ENCODE measurements at places on chromosomes 2 and 18.

DNA sequence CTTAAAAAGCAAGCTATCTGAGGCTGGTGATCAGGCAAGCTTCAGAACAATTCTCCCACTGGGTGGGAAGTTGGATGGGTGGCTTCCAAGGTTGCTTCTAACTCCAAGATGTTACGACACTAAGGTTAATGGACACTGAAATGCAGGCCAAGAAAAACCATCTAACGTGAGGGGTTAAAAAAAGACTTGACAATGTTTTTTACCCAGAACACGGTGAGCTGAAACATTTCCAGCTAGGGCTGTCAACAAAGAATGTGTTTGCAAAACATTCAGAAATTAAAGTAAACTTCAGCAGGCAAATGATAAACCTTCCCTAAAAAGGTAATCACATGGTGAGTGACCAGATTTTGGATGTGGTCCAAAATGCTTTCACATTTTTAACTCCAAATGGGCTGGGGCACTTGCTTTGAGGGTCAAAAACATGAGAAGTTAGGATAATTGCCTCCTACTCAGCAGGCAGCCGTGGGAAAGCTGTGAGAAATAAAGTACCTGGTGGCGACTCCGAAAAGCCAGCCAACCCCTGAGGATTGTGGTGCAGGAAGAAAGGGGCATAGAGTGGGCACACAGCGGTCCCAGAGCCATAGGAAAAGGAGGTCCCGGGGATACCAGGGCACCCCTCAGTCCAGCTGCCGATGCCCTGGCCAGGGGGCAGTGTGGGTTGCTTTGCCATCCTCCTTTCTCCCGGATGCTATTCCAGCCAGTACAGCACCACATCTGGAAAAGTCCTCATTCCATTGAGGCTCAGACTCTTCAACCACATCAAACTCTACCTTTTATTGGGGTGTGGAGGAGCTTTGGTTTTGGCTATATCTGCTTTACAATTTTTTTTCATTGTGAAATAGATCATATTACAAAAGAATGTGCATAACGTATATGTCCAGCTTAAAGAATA lies 90.0 kb upstream of the ATL2 start:
- no peak for DNase-seq

- no peak for DNase-seq
Observed at GRCh38 chr18:44687421-44687820, 6.7 kb downstream of the SETBP1 start.

- no peak for DNase-seq
Observed at GRCh38 chr2:60998628-60999545, 18.6 kb upstream of the PEX13 start.

- no peak for DNase-seq
Observed at GRCh38 chr2:32768387-32769174, 140.7 kb downstream of the TTC27 start.

DNA sequence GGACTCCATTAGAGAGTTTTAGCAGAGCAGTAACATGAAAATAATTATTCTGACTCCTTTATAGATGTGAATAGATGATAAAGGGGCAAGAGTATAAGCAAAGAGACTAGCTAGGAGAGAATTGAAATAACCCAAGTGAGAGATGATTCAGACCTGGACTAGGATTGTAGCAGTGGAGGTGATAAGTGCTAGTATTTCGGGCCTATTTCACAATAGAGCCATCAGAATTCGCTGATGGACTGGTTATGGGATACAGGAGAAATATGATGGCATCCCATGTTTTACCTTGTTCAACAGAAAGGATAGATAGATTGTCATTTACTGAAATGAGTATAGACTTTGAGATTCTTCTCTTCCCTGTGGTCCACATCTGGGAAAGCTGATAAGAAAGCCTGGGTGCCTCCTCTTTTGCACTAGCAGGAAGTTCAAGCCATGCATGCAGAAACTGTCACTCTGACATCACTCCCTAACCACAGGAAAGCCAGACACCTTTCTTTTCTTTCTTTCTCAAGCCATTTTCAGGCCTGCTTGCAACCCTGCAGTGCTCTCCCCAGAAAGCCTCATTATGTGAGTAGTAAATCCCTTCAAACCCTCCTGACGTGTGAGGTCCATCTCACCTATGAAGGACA lies 25.3 kb downstream of the DYNAP start:
- no peak for DNase-seq

DNA sequence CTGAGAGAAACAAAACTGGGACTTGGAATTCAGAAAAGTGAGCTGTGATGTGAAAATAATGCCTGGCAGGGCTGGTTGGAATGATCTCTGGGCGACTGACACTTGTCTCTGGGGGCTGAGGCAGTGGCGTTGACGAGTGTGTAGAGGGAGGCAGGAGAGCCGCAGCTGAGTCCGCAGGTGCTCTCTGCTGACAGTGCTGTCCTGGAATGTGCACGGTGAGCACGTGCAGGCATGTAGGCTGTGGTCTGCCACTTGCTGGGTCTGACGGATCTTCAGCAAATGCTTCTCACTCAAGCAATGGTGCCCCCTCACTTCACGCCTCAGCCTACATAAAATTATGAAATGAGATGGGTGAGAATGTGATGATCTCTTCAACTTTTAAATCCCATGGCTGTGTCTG lies 38.5 kb upstream of the ATP9B start:
- DNase-seq, result no peak

DNA sequence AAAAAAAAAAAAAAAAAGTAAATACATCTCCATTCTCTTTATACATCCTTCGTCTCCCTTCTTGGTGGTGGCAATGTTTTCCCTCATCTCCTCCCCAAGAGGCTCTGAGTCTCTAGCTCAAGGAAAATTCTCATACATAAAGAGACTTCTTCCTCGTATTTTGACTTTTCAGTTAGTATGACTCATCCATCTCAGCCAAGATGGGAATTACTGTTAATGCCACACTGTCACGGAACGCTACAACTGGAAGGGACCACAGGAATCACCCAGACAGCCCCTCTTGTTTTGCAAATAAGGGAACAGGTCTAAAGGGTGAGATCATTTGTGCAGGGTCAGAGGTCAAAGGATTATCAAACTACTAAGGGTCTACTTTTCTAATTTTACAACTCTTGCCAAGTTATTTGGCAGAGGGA lies 19.5 kb downstream of the NFE2L2 start:
- no peak for DNase-seq

GRCh38 chr2:219461047-219461514 lies 26.4 kb downstream of the SPEG start:
- no peak for DNase-seq

GRCh38 chr2:13696601-13697000 lies 935.9 kb upstream of the LRATD1 start:
- no peak for DNase-seq

DNA sequence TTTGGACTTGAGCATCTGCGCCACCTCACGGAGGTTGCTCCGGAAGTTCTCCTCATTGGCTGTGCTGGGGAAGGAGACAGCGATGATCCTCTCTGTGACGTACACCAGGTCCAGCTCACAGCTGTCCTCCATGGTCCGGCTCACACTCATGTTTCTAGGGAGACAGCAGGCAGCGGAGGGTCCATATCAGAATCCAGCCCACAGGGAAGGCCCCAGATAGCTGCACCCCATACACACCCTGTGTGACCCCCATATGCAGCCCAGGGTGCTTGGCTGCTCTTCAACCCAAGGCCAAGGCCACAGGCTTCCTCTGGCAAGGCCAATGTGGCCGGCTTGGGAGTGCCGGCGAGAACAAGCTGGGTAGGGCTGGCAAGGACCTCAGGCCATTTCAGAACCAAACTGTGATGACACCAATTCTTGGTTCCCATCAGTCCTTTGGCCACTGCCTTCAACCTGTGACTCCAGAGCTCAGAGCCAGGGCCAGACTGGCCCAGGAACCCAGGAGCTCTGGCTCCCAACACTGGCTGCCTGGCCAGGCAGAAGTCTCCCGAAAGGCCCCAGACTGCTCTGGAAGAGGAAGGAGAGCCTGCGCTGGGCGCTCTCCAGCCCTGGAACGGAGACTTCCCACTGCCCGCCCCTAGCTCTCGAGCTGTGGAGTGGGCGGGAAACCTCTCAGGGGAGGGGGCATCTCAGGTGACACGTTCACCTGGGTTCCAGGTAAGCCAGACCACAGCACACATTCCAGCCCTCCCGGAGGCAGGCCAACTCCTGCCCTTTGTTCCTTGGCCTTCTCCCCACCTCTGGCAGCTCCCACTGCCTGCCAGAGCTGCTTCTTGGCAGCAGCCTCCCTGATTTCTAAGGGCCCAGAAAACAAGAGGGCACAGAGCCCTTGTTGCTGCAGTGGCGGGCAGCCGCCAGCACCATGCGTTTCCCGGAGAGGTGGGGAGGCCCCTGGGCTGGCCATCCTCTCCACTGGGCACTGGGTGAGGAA lies 104.7 kb downstream of the TNS1 start:
- no peak for DNase-seq

DNA sequence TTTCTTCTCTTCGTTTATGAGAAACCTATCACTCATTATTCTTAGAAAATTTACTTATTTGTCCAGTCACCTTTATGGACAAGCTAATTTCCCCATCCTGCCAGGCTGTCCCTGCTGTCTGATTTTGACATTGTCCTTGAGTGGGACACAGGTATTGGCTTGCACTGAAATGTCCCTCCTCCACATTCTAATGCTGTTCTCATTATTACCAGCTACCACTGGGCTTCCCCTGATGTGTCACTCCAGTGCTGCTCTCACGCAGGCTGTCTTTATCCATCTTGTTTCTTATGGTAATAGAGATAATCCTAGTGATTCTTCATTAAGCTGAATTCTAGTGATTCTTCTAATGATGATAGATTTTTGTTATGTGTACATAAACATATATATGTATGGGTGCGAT lies 48.1 kb upstream of the RBMS1 start:
- no peak for DNase-seq

DNA sequence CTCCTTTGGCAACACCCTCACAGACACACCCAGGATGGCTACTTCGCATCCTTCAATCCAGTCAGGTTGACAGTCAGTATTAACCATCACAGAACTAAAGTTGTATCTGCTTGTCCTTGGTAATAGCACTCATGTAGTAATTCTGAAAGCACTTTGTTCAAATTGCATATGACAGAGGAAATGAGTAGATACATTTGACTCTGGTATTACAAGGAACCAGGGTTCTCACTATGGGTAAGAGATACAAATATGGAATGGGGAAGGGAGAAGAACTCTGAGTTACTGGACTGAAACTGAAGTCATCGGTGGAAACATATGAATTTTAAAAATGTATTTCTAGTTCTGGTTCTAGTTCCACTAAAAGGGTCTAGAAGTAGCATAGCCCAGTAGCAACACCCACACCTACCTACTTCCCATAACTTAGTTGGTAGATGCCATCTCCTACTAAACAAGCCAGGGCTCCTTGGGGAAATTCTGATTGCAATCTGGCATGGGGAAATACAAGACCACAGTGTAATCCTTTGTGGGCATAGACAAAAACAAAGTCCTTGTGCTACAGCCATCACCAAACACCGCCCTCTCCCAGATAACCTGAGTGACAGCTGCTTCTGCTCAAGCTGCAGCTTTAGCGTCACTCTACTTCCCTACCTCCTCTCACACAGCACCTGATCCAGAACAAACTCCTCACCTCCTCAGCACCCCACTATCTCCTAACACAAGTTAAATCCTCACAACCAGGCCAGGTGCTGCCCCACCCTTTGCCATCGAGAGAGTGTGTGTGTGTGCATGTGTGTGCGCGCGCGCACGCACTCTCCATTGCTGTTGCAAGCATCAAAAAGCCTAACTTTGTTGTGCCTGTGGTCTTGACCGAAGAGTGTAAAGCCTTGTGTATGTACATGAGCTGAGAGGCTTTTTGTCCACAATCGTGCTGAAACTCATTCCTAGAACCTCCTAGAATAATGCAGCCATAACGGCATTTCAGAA lies 31.4 kb upstream of the CD226 start:
- DNase-seq, result no peak

DNA sequence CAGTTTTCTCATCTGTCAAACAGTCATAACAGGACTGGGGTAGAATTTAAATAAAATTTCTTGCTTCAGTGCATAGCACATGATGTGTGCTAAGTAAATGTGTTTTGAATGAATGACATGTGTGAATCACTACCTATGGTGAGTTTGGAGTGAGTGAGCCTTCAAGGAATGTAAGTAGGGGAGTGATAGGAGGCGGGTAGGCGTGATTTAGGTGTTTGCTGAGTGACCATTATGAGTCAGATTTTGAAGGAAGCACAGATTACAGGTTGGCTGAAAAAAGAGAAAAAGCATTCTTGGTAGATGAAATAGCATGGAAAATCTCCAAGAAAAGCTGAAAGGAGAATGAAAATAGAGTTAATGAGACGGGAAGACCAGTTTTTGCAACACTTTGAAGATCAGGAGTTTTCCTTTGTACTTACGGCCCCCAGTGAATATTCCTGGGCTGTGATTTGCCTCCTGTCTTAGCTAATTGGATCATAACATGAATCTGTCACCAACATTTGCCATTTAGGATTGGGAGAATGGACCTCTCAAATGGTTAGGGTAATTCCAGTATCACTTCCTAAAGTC lies 136.9 kb upstream of the GATA6 start:
- DNase-seq, result no peak

DNA sequence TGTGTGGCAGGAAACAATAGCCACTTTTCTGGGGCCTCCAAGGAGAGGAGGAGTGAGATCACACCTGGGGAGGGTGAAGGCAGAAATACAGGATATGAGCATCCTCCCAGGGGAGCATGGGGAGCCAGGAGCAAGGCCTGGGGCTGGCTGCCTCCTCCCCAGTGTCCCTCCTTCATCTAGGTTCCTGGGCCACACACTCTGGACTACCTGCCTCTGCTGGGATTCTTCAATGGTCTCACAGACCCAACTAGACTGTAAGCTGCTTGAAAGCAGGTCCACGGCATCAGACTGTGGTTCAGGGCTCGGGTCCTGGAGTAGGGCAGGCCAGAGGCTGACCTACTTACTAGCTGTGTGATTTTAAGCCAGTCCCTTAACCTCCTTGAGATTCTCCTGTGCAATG lies 94.0 kb downstream of the MCFD2 start:
- DNase-seq, result no peak

GRCh38 chr18:50559752-50560680 lies at the start of gene MAPK4:
Gene MAPK4, plus strand, starts transcription at chr18:50560087. Its CDS starts 103,872 bp downstream, at chr18:50663959.
- no peak for DNase-seq

- DNase-seq, result no peak
Observed at GRCh38 chr2:104023306-104023705, 830.6 kb upstream of the POU3F3 start.

DNA sequence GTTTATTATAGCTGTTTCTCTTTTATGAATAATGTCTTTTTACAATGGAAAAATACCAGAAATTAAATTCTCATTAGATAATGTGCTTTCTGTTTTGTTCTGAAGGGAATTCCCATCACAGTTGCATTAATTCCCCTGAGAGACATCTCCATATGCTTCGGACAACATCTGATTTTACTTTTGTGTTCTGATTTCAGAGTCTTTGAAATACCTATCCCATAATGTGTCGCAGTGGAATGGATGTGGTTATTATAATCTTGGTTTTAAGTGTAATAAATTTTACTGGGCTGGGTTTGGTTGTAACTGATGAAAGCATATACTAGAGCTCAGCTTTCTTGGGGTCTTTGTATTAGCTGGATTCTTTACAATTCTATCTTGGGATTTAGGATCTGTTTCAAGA lies 12.5 kb downstream of the SPTBN1 start:
- no peak for DNase-seq

DNA sequence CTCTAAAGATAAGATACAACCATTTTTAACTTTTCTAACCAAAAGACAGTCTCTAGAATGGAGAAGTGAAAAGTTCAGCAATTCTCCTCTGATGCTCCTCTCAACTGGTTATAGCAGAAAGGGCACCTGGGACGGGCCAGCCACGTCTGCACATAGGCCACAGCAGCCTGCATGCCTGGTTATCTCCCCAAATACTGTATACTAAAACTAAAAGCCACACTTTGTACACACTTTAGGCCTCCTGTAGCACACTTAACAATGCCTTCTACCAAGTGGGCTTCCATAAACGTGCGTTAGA lies 179.1 kb downstream of the ANKRD44 start:
- DNase-seq, result no peak

GRCh38 chr2:26898480-26899078 lies 50.6 kb downstream of the DPYSL5 start:
- no peak for DNase-seq

- peak; percentile 35 for DNase-seq
Observed at GRCh38 chr2:28681158-28681571, 70.5 kb upstream of the PPP1CB start.

All from stimulated activated CD4-positive, alpha-beta T cell treated with anti-CD3 and anti-CD28 coated beads, Interleukin-15, amount 100 ng/mL, for 1 hour (primary cell).